ENCODE measurements at places on chromosomes 3 and 15.

- DNase-seq: peak; percentile 51
These were observed 547 bp downstream of the NUP210 start for GRCh38 chr3:13419505-13420044.

- DNase-seq: no peak
These were observed 615 bp downstream of the HES1 start for GRCh38 chr3:194136519-194137007.

DNA sequence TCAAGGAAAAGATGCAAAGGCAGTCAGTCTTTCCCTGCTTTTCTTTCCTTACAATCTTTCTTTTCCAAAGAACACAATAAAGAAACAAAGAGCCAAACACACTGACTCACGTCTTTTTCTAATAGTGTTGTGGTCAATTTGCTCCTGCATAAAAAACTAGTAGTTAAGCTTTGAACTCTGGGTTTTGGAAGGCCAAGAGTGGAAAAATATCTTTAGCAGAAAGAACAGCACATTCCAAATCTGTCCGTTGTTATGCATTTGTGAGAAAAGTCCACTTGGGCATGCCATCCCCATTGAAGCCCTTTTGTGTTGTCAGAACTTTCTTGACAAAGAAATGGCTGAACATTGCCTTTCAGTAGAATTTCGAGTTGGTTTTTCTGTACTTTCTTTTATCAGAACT, 18.2 kb downstream of the COL8A1 start:
- no peak for DNase-seq

DNA sequence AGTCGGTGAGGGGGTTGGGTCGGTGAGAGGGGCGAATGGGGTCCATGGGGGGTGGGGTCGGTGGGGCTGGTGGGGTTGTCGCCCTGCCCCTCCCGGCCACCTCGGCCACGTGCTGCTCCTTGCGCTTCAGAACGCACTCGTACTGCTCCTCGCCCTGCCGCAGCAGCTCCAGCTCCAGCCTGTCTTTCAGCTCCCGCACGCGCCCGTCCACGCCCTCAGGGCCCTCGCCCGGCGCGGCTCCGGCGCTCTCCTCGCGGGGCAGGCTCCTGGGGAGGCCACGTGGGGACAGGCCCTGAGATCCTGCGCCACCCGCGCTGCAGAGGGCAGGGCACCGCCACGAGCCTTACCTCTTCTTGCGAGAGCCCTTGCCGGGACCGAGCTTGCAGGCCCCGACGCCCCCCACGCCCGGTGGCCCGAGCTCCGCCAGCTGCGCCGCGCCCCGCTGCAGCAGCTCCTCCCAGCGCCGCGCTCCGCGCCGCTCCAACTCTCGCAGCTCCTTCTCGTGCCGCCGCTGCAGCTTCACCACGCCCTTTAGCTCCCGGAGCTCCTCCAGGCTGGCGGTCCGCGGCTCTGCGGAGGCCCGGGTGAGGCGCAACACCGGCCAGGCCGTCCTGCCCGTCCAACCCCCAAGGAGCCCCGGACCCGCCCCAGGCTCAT, 8.2 kb upstream of the ANKRD63 start:
- DNase-seq: no peak

- no peak for DNase-seq
These were observed 47.3 kb downstream of the ITGB5 start for GRCh38 chr3:124839896-124840295.

- no peak for DNase-seq
These were observed 85.1 kb downstream of the CCK start for GRCh38 chr3:42180901-42181300.

DNA sequence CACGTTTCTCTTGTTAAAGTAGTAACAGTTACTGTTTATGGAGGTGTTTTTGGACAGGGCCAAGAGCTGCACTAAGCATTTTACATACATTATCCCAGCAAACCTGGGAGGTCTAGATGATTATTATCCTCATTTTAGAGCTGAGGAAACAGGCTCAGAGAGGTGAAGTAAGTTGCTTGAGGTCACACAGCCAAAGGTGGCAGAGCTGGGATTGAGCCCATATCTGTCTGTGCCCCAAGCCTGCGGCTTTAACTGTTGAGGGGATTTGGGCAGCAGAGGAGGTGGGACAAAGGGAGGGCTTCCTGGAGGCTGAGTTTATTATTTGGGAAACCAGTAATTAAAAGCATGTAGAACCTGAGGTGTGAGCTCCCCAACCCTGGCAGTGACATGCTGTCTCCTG, 9.2 kb downstream of the SMAD6 start:
- DNase-seq: no peak
